Stimulated activated CD8-positive, alpha-beta memory T cell treated with anti-CD3 and anti-CD28 coated beads, Interleukin-15, amount 100 ng/mL, for 48 hours (primary cell): ENCODE measurements at places on chromosomes 7 and 10.

- no peak for DNase-seq
Observed at GRCh38 chr7:130127821-130128317, 57.5 kb downstream of the KLHDC10 start.

DNA sequence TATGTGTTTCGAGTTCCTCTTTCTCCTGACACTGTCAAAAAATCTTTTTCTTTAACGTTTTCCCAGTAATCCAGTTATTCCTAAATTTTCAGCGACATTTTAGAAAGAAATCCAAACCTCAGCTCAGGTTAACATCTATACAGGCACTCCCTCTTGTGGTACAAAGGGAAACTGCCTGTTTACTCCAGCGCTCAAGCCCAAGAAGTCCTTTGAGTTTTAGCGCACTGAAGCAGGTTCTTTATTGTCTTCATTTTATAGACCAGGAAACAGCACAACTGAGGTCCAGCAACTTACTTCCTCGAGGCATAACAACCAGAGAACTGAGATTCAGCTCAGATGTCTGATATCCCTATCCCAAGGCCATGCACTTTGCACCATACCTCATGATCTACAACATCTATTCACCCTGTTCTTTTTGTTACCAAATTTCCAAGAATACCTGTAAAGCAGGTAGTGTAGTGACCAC is 287.2 kb upstream of the MKLN1 start:
- DNase-seq = no peak

GRCh38 chr10:62159351-62159750 is 109.3 kb downstream of the RTKN2 start:
- no peak for DNase-seq

GRCh38 chr7:73838642-73839041 is 3.7 kb downstream of the METTL27 start:
- DNase-seq = no peak

- peak; percentile 11 for DNase-seq
Observed at GRCh38 chr10:95430231-95430951, 130.8 kb downstream of the SORBS1 start.

DNA sequence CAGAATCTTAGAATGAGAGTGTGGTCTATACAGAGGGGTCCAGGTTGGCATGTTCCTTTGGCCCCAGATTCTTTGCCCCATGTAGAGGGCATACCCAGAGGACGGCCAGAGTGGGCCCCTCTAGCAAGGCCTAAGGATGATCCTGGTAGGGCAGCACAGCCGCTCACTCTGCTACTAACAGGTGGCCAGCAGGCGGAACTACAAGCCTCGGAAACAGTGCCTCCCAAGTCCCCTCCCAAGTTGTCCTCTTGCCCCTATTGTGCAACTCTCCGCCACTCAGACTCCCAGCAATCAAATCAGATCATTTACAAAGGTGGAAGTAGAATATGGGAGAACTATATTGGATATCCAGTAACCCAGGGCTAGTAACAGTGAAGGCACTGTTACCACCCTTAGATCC is 107.4 kb downstream of the STRA8 start:
- DNase-seq = no peak

DNA sequence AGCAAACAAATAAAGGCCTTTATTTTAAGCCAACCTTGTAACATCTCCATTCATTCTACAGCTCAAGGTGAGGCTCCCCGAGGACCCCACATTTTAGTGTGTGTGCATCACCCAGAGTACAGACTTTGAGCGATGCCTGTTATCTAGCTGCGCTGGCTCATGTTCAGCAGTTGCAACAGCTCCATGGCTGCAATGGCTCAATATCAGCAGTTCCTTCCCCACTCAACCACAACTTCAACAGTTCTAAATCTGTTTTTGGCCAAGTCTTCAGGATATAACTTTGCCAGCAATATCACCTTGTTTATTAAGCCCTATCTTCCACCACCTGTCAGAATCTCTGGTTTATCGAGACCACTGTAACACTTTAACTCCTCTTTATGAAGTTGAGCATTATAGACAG is 95.8 kb downstream of the WNT2 start:
- no peak for DNase-seq
